ENCODE measurements at places on chromosomes 4 and X.

DNA sequence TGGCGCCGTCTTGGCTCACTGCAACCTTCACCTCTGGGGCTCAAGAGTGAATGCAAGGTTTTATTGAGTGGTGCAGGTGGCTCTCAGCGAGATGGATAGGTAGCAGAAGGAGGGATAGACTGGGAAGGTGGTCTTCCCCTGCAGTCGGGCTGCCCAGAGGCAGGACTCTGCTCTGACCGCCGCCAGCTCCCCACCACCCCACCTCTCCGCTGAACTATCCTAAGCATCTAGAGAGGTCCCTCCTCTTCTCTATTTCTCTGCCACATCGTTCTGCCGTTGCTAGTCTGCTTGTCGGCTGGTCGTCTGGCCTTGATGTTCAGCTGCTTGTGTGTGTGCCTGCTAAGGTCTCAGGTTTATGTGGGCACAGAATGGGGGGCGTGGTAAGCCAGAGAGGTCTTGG, 54.5 kb upstream of the UGT2B15 start:
- no peak for DNase-seq

DNA sequence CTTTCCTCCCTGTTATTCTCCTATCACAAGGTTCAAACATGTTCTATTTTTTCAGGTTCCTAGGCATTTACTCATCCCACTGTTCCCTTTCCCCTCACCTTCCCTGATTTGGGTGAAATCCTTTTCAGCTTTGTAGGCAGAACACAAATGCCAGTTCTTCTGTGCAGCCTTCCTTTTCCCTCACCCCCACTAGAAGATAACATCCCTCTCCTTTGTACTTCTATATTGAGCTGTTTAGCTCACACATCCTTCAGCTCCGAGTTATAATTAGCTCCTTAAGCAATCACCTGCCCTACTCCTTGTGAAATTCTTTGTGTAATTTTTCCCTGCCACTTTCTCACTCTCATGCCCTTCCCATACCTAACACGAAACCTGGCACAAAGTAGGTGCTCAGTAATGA, 240.9 kb downstream of the AR start:
- no peak for DNase-seq

DNA sequence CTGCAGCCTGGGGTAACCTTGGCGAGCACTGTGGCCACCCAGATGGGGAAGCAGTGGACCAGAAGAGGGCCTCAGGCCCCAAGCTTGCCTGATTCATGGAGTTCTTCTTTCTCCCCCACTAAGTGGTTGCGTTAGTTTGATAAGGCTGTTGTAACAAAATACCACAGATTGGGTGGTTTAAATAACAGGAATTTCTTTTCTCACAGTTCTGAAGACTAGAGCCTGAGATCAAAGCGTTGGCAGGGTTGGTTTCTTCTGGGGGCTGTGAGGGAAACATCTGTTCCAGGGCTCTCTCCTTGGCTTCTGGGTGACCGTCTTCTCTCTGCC, 105.7 kb upstream of the GATB start:
- DNase-seq = no peak

GRCh38 chrX:139881130-139881529, 51.7 kb downstream of the ATP11C start:
- no peak for DNase-seq

DNA sequence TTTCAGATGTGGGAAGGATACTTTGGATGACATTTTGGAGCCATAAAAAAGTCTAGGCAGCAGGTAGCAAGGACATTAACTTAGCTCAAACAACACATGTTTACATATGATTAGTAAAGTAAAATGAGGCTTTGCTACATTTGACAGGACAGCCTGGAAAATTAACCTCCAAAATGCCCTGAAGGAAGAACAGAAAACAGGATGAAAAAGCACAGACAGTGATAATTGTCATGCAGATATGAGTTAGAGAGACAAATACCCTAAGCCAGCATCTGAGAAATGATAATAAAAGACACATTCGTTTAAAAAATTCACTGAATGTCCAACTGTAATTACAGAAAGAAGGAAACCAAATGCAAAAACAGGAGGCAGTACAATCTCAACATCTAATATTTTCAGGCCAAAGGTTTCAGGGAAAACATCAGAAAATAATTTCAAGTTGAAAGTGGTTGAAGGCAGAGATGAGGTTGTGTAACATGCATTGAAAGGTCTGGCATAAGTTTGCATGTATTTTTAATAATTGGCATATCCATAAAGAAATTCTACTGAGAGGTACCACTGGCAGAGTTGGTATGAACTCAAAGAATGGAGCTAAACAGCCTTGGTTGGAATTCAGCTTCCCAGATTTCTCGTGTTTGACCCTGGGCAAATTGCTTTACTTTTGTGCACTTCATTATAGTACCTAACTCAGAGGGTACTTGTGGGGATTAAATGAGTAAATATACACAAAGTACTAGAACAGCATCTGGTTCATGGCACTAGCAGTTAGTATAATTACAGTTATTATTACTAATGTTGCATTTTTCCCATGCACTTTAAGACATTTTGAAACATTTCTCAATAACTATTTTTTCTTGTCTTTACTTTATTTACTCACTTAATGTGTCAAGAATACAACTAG, 54.4 kb upstream of the MAP9 start:
- no peak for DNase-seq

GRCh38 chr4:149498246-149498645, 317.4 kb downstream of the IQCM start:
- no peak for DNase-seq

- DNase-seq = no peak
Observed at GRCh38 chr4:185787926-185788679, 23.9 kb downstream of the SORBS2 start.

DNA sequence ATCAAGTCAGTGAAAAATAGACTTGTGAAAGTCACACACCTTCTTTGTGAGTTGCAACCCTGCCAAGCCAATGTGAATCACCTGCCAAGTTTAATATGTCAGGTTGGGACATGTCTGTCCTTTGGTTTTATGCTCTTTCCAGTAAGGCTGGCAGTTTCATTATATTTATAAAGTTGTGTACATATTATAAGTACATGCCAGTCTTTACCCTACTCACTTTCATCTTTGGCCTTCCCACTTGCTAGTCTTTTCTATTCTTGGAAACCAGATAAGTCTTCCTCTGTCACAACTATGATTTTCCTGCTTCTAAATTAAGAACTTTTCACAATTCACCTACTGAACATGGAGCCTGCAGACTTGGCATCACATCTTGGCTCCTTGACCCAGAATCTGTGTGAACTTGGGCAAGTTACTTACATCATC, 680.7 kb upstream of the BOD1L1 start:
- no peak for DNase-seq

DNA sequence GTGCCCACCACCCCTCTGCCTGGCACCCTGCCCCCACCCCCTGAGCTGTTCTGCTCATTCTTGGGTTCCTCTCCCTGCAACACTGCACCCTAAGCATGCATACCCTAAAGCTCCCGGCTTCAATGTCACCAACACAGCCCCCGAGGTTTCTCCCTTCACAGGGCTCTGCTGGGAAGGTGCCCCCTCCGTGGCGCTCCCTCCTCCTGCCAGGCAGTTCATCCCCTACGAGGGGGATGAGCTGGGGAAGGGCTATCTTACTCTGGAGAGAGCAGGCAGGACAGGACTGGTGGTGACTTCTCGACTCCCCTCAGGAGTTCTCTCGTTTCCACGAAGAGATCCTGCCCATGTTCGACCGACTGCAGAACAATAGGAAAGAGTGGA, 6.5 kb downstream of the ATP5ME start:
- DNase-seq = no peak

- no peak for DNase-seq
Observed at GRCh38 chr4:48047896-48048295, 31.3 kb downstream of the NIPAL1 start.

- no peak for DNase-seq
Observed at GRCh38 chr4:85842540-85842939, 367.6 kb downstream of the ARHGAP24 start.

DNA sequence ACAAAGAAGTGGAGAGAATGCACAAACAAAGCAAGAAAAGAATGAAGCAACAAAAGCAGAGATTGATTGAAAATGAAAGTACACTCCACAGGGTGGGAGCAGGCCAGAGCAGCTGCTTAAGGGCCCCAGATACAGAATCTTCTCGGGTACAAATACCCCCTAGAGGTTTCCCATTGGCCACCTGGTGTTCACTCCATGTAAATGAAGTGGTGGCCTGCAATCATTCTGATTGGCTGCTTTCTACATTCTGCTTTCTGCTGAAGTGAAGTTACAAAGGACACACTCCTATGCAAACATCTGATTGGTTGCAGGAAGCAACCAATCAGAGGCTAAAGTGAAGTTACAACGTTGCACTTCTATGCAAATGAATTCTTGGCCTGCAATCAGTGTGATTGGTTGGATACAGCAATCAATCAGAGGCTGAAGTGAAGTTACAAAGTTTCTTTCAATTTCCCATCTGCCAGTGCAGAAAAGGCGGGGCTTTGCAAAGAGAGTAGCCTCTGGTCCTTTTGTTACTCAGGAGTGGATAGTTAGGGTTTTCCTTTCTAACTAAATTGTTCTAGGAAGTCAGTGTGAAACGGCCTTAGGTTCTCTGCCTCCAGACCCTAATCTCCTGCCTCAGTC, 19.0 kb upstream of the GPC4 start:
- no peak for DNase-seq

DNA sequence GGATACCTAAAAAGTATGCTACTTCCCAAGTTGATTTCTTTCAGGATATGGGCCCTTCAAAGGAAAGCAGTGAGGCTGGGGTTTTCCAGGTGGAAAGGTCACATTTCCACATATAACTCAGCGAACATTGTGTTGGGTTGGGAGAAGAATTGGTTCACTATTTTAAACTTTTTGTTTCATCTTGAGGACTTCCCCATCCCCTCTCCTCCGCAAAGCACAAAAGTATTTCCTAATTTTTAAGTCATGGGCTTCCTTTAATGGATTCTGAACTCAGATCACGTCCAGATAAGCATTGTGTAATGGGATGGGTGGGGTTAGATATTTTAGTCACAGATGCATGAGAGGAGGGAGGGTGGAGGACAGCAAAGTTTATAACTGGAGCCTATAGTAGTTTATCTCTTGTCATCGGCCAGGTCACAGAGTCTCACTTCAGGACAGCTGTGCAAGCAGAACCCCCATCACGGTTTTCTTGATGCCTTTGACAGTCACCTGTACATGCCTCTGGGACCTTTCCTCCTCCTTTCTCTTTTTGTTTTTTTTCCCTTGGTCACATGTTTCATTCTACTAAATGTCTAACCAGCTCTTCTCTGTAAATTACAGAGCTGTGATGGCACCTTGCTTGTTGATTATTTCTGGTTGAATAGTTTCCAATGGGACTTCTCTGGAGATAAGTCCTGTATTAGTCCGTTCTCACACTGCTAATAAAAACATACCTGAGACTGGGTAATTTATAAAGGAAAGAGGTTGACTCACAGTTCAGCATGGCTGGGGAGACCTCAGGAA, 115.4 kb downstream of the PTTG2 start:
- no peak for DNase-seq

GRCh38 chr4:121817006-121817405, 6.7 kb downstream of the CCNA2 start:
- DNase-seq = no peak

GRCh38 chr4:185559915-185560281, 24.6 kb upstream of the PDLIM3 start:
- no peak for DNase-seq

GRCh38 chr4:182770996-182771514, 146.1 kb downstream of the DCTD start:
- DNase-seq = no peak

DNA sequence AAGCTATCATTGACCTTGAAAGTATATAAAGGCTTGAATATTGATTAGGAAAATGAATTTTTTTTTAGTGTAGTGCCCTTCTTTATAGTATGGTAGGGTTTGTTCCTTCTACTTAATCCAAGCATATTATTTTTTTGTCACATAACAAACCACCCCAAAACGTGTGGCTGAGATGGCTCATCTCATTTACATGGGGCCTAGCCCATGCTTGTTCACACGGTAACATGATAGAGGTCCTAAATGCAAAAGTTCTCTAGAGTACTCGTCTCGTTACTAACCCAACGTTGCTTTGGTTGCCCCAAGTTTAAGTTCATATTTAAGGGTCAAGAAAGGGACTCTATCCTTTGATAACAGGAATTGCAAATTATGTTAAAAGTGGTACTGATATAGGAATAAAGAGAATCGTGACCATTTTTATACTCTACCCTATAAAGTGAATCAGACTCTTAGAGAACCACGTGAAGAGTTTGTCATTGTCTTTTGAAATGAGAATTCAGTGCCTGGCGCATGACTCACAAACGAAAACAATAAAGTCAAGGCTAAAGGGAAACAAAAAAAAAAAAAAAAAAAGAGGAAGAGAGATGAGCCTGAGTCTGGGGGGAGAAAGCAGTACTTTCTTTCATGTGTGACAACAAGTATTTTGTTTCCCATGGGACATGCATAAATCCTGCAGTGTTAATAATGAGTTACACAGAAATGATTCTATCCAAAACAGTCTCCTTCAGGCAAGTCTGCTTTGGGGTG, 402.8 kb upstream of the NWD2 start:
- no peak for DNase-seq

DNA sequence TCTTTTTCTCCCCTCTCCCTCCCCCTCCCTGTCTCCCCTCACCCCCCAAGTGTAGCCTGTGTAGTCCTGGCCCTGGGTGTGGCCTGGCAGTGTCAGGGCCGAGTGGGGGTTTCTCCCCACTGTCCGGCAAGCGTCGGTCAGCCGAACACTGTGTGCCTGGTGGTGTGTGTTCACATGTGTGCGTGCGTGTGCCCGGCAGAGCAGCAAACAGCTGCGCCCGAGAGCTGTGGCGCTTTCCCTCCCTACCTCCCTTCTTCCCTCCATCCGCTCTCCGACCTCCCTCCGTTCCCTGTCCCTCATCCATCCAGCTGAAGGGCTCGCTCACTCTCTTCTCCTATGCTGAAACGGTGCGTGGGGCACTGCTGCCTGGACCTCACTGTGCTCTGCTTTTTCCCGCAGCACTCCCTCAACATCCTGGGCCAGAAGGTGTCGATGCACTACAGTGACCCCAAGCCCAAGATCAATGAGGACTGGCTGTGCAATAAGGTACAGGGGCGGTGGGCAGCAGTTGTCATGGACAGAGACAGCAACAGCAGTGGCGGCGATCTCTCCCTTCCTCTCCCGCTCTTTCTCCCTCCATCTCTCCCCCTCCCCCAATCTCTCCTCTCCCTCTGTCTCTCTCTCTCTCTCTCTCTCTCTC, 17.4 kb upstream of the UBA1 start:
- no peak for DNase-seq

DNA sequence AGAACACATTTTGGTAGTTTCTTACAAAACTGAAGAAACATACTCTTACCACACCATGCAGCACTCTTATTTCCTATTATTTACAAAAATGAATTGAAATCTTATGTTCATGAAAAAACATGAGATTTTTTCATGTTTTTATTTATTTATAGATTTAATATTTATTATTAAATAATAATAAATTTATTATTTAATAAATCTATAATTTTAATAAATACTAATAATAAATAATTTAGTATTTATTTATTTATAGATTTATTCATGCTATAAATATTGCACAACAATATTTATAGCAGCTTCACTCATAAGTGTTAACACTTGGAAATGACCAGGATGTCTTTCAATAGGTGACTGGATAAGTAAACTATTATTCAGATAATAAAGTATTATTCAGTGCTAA, 91.6 kb upstream of the CPXCR1 start:
- no peak for DNase-seq

All from NCI-H2081 treated with DMSO at 0.1 percent for 48 hours (cell line).